ENCODE measurements at places on chromosomes 11 and 22.

DNA sequence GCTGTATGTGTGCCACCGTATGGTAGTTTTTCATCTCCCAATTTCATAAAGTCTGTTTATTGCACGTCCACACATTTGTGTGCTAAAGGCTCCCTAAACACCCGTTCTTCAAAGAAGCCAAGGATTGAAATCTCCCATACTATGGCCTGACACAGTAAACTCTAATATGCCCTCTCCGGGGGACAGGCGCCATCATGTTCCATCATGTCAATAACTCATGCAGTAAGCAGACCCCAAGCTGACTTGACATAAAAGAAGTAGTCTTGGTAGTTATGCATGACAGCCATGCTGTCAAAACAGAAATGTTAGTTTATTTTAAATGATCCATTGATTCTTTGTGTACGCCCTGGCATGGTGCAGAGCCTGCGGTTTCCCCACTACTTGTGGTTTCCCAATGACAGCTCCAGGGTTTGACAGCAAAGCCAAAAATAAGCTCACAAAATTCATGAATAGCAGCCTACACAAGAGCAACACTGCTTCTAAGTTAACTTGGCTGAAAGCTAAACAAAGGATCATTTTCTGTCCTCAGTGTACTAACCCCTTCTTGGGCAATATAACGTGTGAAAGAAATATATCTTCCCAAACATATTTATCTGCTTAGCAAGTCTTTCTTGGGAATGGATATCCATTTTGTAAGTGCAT is 56.5 kb upstream of the CABP7 start:
- DNase-seq = no peak

GRCh38 chr11:130449996-130450769 is 1.7 kb downstream of the ADAMTS15 start:
- no peak for DNase-seq

GRCh38 chr11:14643697-14644225 is at the start of gene PDE3B:
Gene PDE3B, plus strand, starts transcription at chr11:14643804. Its CDS starts 272 bp downstream, at chr11:14644076.
- peak; percentile 87 for DNase-seq

DNA sequence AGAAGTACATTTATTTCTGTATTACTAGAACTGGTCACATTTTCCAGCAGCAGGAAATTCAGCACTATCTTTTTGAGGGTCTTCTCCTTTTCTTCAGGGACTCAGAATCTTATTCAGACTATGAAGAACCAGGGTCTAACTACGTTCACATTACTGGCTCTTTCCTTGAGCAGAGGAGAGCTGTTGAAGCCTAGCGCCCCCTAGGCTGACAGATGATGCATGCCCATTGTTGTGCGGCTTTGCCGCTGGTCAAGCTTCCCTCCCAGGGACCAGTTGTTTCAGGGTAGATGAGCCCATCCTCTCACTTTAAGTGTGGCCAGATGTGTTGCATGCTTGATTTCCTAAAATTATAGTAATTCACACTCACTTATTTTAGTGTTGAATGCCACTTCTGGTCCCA is 168.2 kb upstream of the PDGFD start:
- DNase-seq = no peak

- DNase-seq = no peak
Measured at GRCh38 chr11:59523541-59523940, 12.2 kb downstream of the OR4D9 start.

DNA sequence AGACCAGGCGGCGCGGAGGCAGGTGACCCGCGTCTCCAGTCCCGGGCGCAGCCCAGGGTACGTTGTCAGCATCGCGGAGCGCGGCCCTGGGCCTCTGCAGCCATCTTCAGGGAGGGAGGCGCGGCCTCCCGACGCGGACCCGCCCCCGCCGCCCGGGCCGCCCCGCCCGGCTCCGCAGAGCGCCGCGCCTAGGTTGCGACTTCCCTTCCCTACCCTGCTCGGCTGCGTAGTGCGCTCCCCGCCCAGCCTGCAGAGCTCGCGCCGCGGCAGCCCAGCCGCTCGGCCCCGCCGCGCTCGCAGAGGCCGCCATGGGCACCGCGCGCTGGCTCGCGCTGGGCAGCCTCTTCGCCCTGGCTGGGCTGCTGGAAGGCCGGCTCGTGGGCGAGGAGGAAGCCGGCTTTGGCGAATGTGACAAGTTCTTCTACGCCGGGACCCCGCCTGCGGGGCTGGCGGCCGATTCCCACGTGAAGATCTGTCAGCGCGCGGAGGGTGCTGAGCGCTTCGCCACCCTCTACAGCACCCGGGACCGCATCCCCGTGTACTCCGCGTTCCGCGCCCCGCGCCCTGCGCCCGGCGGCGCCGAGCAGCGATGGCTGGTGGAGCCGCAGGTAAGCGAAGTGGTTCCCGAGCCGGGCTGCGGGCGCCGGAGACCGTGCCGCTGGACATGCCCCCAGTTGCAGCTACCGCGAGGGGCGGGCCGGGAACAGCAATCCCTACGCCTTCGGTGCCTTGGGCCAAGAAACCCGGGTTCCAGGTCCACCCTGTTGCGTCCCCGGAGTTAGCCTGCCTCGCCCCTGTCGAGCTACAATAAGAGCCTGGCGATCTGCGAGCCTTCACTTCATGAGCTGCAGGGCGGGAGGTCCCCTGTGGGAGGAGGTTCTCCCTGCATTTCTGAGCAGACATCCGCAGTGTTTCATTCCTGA is at the start of gene ENDOD1:
Gene ENDOD1, plus strand, starts transcription at position 227 of the 923 bp plus-strand sequence. Its CDS starts 82 bp downstream, at position 309.
- DNase-seq = peak; percentile 92

DNA sequence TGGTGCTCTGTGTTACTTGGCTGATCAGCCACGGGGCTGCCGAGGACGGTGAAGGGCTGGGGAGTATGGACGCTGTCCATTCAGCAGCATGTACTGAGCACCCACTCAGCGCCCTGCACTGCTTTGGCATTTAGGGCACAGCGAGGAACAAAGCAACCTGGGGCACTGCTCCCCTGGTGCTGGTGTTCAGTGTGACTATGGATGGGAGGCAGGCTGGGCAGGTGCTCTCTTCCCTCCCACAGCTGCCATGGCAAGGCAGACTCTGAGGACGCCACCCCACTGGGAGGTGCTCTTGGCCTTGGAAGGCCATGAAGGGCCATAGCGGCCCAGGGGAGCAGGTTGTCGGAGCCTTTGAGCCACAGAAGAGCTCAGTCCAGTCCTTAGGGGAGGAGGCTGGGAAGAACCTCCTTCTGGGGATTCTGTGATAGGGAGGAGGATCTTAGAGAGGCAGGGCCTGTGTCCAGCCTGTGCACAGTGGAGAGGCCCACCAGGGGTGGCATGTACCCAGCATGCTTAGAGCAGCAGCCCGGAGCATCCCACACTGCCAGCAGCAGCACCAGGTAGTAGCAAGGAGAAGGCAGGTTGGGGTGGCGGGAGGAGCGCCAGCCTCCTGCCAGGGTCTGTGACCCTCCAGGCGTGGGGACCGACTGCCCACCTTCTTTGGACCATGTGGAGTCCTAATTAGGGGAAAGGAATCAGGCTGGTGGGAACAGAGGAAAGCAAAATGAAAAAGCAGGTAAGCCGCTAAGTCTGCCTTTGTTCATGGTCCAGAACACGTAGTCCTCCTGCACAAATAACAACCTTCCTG is 141.8 kb downstream of the MPPED1 start:
- DNase-seq = no peak

- DNase-seq = no peak
Measured at GRCh38 chr11:2902784-2903671, 17.5 kb upstream of the CDKN1C start.

GRCh38 chr11:127564810-127565209 is 564.2 kb upstream of the KIRREL3 start:
- DNase-seq = no peak

- no peak for DNase-seq
Measured at GRCh38 chr11:132455044-132455443, 1077.3 kb downstream of the OPCML start.
